Activated naive CD4-positive, alpha-beta T cell (primary cell): ENCODE measurements at places on chromosomes 7 and 10.

GRCh38 chr10:112945811-112946210, 4.2 kb upstream of the TCF7L2 start:
- DNase-seq = no peak

- no peak for DNase-seq
Observed at GRCh38 chr10:380313-380940, 245.2 kb downstream of the ZMYND11 start.

DNA sequence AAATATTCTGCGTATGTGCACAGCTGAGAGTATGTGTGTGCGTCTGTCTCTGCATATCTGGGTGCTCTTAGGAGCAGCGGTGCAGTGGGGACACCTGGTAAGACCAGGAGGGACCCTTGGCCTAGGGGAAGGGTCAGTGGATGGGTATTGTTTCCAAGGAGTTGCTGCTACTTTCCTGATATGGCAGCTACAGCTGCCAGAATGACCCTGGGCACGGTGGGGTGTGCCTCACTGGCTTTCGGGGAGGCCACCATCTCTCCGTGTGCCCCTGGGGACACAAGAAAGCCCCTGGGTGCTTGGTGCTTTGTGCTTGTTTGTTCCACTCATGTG, 8.6 kb downstream of the PFKFB3 start:
- no peak for DNase-seq

DNA sequence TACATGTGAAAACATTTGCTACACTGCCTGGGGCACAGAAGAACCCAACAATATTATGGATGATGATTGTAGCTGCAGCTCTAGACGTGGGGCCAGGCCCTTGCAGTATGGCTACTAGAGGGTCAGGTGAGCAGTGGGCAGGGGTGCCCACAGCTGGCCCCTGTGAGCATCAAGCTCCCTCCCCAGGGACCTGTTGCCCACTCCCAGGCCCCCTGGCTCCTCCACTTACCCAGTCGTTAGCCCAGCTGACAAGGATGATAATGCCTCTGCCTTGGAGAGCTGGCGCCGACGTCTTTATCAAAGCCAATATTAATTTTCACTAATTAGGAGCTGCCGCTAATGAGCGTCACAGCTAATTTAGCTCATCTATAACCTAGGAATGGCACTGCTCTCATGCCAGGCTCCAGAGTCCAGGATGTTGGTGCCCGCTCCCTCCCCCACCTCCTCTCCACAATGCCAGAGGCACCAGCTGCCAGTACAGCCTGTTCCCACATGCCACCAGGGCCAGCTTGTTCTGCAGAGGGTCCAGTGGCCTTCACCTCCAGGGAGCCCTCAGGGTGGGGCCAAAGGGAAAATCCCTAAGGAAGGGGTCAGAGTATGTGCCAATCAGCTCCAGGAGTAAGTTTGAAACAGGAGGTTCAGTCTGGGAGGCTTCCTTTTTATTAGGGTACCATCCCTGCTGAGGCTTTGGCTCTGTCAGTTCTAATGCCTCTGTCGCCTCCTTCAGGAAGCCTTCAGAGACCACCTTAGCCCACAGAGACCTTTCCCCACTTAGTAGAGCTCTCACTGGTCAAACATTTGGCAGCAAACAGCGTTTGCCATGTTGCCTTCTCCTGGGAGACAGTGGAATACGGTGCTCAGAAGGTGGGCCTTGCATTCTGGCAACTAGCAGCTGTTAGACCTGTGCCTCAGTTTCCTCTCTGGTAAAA, 77.2 kb downstream of the CDH23 start:
- DNase-seq = no peak

GRCh38 chr10:131760416-131761166, 140.2 kb upstream of the PPP2R2D start:
- no peak for DNase-seq

GRCh38 chr7:55260171-55260570, 105.0 kb upstream of the LANCL2 start:
- DNase-seq = no peak

DNA sequence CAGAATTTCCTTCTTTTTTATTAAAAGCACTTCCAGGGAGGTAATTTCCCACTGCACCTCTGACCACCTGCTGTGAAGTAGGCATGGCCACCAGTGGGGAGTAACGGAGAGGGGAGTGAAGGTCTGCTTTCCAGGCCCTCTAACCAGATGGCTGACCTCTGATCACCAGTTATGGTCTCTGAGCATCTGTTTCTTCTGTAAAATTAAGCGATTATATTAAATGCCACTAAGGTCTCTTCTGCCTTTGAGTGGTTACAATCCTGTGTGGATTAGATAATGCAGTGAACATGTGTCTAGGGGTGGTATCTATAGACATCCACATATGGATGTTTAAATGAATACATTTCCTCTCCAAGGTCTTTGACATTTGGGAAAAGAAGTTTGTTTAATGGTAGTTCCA, 199.6 kb downstream of the HERPUD2 start:
- no peak for DNase-seq

DNA sequence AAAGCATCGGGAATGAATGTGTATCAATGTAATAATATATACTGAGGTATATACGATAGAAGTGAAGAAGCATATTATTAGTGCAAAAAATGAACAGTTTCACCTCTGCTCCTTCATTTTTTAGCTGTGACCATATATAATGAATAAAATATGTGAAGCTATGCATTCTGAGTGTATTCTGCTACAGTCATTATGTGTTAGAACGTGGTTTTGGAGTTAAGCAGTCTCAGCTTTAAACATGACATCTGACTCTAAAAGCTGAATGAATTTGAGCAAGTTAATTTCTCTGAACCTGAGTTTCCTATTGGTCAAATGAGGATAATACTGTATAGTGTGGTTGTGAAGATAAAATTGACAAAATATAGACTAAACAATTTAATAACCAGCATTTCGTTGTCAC, 358.1 kb downstream of the SUGCT start:
- no peak for DNase-seq

DNA sequence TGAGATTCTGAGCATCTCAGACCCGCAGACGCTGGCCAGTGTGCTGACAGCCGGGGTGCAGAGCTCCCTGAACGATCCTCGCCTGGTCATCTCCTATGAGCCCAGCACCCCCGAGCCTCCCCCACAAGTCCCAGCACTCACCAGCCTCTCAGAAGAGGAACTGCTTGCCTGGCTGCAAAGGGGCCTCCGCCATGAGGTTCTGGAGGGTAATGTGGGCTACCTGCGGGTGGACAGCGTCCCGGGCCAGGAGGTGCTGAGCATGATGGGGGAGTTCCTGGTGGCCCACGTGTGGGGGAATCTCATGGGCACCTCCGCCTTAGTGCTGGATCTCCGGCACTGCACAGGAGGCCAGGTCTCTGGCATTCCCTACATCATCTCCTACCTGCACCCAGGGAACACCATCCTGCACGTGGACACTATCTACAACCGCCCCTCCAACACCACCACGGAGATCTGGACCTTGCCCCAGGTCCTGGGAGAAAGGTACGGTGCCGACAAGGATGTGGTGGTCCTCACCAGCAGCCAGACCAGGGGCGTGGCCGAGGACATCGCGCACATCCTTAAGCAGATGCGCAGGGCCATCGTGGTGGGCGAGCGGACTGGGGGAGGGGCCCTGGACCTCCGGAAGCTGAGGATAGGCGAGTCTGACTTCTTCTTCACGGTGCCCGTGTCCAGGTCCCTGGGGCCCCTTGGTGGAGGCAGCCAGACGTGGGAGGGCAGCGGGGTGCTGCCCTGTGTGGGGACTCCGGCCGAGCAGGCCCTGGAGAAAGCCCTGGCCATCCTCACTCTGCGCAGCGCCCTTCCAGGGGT, 703 bp downstream of the RBP3 start:
- DNase-seq = no peak

GRCh38 chr10:113552701-113553100, at the start of gene HABP2:
Gene HABP2, plus strand, starts transcription at chr10:113553053. Its CDS starts 69 bp downstream, at chr10:113553122.
- DNase-seq = no peak

DNA sequence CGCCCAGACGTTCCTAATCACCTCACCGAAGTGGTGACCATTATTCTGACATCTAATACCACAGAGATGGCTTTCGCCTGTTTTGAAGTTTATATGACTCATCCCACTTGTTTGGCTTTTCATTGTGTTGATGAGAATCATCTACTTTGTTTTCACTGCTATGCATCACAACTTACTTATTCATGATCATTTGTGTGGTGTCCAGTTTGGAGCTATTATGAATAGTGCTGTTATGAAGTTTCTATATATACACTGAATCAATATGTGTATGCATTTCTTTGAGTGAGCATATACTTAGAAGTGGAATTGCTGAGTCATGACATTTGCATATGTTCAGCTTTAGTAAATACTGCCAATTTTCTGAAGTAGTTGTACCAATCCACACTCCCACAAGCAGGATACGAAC, 38.6 kb upstream of the TNKS2 start:
- DNase-seq = no peak

GRCh38 chr7:81128011-81128410, 209.2 kb upstream of the SEMA3C start:
- DNase-seq = no peak

GRCh38 chr10:35438718-35439571, 102.6 kb downstream of the CCNY start:
- no peak for DNase-seq

GRCh38 chr10:89086801-89087521, 96.4 kb downstream of the FAS start:
- DNase-seq = no peak

GRCh38 chr7:97971120-97971989, 18.6 kb downstream of the OCM2 start:
- no peak for DNase-seq
